ENCODE measurements at places on chromosomes 3 and 15. TPM values are rescaled to one million over a fixed set of nuclear protein-coding genes. Genes with fewer than 3 reads are reported as not detected.

GRCh38 chr3:167671878-167672427, 18.2 kb upstream of the WDR49 start:
- DNase-seq = peak; percentile 66

- DNase-seq = peak; percentile 44
Measured at GRCh38 chr3:171950373-171950772, 89.0 kb upstream of the FNDC3B start.

GRCh38 chr15:67120839-67121643, 55.6 kb downstream of the SMAD3 start:
- DNase-seq = peak; percentile 96

- DNase-seq = no peak
Measured at GRCh38 chr15:88480981-88481380, 13.5 kb downstream of the MRPS11 start.

- no peak for DNase-seq
Measured at GRCh38 chr3:136979684-136980083, 21.9 kb downstream of the IL20RB start.

DNA sequence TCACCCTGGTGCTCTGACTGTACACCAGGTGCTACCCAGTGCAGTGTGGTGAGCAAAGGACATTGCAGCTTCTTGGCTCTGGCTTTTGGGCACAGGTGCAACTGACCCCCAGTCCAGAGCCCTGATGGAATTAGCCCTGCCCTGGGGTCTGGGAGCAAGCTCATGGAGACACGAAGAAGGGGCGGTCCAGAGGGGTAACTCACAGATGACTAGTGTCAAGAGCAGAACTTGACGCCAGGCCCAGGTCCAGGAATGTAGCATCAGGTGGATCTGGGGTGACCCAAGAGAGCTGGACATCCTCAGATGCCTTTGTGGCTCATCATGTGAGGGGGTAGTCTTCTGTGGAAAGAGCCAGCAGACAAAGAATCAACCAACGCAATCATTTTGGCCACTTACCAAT, 88.9 kb downstream of the ASB7 start:
- no peak for DNase-seq

GRCh38 chr3:182795389-182795782, 2.1 kb downstream of the ATP11B start:
- DNase-seq = peak; percentile 29

DNA sequence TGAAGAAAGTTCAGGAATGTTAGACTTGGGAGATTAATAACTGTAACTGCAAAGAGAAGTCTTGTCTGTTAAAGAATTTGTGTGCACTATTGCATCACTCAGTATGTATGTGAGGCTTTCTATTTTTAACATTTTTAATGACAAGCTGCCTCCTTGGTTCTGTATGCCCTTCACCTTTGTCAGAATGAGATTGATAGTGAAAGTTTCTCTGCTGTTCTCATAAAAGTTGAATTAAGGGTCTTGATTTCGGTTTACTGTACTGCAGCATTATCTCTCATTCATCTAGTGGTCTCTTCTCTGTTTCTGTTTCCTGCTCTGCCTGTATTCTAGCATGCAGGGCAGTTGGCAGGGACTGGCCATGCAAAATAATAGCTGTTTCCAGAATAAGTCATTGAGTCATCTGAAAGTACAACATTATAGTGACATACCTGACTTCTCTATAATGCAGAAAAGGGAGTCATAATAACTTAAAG, 454.9 kb downstream of the IL5RA start:
- DNase-seq = no peak

- no peak for DNase-seq
Measured at GRCh38 chr15:28955160-28955992, 69.6 kb downstream of the APBA2 start.

- DNase-seq = no peak
Measured at GRCh38 chr3:4846543-4846942, 132.7 kb upstream of the BHLHE40 start.

DNA sequence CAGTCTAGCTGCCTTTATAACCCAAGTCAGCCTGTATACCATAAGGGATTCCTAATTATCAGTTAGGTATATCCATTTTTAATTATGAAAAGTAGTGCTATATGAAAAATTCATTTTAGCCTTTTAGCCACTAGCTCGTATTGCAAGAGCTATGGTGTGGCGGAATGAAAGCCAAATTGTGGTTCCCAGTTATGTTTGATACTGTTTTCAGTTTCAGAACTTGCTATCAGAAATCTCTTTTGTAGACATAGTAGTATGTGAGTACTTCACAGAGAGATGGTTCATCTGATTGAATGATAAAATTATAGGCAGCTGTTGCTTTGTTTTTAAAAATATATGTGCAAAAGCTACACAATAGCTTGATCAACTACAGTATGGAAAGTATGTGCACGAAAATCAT, 134.6 kb downstream of the SLC25A26 start:
- DNase-seq = no peak

DNA sequence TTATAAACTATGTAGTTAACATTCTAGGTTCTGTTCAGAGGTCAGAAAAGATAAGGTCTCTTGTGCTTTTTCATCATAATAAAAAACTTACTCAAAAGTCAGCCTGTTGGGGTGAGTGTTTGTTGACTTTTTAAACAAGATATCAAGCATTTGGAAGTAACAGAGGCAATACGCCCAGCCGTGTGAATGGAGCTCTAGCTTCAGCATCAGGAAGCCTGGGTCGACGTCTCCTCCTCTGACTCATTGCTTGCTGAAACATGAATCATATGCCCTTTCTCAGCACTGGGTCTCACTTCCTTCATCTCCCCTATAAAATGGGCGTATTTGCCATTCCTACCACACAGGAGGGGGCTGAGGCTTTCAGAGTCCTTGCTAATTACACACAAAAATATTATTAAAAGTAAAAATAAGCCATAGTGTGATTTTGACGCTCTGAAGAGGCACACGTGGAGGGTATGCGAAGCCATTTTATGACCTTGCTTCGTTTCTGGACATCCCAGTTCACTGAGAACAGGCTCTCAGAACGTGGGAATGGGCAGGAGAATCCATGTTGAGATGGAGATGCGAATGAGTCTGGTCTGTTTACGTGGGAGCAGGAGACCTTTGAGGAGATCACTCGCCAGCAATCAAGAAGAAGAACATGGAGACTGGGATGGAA, 220.8 kb upstream of the TPRG1 start:
- DNase-seq = peak; percentile 97

DNA sequence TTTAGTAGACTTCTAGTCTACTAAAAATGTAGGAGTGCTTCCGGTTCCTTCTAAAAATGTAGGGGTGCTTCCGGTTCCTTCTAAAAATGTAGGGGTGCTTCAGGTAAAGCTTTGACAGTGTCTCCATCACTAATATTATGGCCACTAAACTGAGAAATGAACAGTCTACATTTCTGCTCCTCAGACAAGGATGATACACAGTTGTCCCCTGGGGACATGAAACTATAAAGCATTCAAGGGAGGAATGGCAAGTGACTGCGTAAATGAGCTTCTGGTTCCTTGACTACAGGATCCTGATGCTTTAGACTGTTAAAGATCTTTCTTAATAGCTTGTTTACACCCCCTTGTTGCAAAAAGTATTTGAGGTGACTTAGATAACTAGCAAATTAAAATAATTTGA, 53.9 kb upstream of the SLC9A9 start:
- no peak for DNase-seq

DNA sequence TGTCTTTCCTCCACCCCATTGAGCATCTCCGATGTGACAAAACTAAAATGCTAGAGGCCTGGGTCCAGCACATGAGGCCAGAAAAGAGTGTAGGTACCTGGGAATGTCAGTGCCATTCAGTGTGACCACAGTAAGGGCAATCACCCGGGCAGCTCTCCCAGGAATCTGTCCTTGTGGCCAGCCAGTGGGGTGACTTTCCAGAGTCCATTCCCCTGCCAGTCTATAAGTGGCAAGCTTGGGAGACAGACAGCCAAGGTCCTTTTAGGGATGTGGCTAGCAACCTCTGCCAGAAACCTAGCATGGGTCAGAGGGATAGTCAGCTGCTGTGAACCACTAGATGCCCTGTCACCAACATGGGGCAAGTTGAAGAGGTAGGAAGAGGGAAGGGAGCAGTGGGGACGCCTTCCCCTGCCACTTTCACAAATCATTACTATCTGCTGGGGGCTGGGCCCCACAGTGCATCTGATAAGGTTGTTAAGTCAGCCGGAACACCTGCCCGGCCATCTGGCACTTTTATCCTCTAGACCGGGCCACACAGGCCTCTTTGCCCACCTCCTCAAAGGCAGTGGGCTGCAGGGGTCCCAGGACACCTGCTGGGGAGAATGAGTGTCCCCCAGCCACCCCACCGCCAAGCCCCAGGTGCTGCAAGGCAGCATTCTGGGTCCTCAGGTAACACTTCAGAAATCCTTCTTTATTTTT, 24.8 kb upstream of the DET1 start:
- no peak for DNase-seq

DNA sequence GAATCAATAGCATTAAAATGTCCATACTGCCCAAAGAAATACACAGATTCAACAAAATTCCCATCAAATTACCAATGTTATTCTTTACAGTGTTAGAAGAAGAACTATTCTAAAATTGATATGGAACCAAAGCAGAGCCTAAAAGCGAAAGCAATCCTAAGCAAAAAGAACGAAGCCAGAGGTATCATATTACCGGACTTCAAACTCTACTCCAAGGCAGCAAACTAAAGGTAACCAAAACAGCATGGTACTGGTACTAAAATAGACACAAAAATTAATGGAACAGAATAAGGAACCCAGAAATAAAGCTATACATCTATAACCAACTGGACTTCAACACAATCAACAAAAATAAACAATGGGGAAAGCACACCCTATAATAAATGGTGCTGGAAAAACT, 167.5 kb downstream of the ADAMTS9 start:
- no peak for DNase-seq

- no peak for DNase-seq
Measured at GRCh38 chr3:22659651-22660475, 543.3 kb upstream of the UBE2E2 start.

GRCh38 chr15:95799286-95800200, 531.0 kb upstream of the NR2F2 start:
- peak; percentile 64 for DNase-seq

- DNase-seq = no peak
Measured at GRCh38 chr3:16302082-16302631, 37.1 kb downstream of the OXNAD1 start.

GRCh38 chr3:72150634-72151412, 365.9 kb upstream of the PROK2 start:
- no peak for DNase-seq

GRCh38 chr3:127175272-127175671, 17.7 kb upstream of the PRR23E start:
- no peak for DNase-seq

- peak; percentile 71 for DNase-seq
Measured at GRCh38 chr15:30953731-30954378, 37.6 kb downstream of the MTMR10 start.

DNA sequence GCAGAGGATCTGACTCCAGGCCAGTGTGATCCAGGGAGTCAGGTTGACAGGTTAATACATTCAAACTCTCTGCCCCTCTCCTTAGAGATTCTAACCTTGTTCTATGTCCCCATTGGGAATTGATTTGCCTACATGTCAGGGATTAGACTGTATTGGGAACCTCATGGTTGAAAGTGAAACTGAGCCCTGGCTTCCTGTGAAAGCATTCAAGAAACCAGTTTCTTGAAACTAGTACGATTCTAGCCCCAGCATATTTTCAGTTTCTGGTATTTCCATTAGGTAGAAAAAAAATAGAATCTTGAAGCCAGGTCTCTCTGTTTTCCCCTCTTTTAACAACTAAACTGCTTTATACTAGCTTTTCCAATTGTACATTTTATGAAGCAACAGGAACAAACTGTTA, 140.4 kb upstream of the ABI3BP start:
- no peak for DNase-seq

DNA sequence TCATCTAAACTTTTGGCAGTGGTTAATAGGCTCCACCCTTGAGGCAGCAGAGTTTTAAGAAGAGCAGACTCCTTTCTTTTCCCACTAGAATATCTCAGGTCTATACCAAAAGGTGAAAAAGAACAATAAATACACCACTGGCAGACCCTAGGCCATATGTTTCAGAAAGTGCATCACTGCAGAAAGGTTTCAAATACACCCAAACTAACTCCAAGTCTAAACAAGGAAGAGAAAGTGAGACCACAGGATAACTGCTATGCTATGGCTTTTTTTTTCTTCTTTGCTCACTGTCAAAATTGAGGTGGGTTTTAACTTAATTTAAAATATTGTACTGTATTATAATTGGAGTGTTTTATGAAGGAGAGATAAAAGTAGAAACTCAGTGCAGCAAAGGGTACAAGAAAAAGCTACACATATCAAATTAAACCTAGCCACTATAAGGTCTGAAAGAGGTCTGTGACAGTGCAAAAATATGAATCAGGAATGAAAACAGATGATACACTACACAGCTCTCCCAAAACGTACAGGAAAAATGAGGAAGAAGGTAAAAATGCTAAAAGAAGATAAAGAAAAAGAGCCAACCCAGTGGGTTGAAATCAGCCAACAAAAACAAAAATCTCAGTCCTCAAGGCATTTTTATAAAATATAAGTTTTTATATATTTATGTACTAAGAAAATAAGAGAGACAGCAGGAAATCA, 8.4 kb downstream of the SNX4 start:
- DNase-seq = no peak

GRCh38 chr3:140447136-140447535, 230.7 kb upstream of the TRIM42 start:
- no peak for DNase-seq

The SLC9C1 gene
- total RNA-seq = 0.85 TPM

The PGBD4 gene
- total RNA-seq = 1.3 TPM

The CERS3 gene
- not detected for total RNA-seq

The TRPM1 gene
- total RNA-seq = 1.9 TPM

The GMNC gene
- not detected for total RNA-seq

The ACTRT3 gene
- total RNA-seq = 4.7 TPM

The SPESP1 gene
- total RNA-seq = 4.6 TPM

The NR1I2 gene
- under 0.01 TPM for total RNA-seq

The CNTN6 gene
- not detected for total RNA-seq

The ZPLD1 gene
- total RNA-seq = 0.05 TPM

The MAP1A gene
- total RNA-seq = 0.34 TPM
